ENCODE measurements at places on chromosomes 5 and 9.

- no peak for DNase-seq
These were observed 76.1 kb downstream of the HRH2 start for GRCh38 chr5:175734016-175734415.

DNA sequence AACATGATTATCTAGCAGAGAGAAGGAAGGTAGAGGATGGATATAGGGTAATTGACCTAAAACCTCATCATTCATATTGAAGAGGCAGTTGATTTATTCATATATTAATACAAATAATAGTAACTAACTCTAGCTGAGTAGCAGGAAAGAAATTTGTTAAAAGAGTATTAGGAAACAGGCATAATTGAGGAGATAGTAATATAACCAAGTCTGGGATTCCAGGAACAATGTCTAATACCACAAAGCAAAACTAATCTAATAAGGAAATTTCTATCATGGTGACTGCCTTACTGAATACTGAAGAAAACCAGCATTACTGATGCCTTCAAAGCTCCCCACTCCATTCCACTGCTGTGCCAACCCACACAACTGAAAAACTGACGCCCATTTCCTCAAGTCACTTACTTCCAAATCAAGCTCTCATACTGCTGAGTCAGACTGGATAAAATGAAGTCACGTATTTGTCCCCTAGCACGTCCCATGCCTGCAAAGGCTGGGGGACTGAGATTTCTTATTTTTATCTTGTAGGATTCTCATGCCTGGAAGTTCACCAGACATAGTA is 153.9 kb downstream of the SMC2 start:
- no peak for DNase-seq

DNA sequence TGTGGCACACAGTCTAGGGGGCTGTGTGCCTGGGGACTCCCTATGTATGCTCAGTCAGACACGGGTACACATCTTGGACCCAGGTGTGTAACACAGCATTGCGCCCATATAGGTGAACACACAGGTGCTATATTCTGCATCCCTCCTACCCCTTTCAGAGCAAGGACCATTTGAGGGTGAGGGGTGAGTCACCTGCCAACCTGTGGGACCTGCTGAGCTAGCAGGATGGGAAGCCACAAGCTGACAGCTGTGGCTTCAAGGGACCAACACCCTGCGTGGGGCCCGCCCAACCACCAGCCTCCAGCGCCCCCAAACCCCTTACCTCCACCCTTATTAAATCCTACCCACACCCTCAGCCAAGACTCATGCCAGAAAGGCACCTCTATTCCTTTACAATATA is 14.6 kb upstream of the AQP7 start:
- DNase-seq, result no peak

DNA sequence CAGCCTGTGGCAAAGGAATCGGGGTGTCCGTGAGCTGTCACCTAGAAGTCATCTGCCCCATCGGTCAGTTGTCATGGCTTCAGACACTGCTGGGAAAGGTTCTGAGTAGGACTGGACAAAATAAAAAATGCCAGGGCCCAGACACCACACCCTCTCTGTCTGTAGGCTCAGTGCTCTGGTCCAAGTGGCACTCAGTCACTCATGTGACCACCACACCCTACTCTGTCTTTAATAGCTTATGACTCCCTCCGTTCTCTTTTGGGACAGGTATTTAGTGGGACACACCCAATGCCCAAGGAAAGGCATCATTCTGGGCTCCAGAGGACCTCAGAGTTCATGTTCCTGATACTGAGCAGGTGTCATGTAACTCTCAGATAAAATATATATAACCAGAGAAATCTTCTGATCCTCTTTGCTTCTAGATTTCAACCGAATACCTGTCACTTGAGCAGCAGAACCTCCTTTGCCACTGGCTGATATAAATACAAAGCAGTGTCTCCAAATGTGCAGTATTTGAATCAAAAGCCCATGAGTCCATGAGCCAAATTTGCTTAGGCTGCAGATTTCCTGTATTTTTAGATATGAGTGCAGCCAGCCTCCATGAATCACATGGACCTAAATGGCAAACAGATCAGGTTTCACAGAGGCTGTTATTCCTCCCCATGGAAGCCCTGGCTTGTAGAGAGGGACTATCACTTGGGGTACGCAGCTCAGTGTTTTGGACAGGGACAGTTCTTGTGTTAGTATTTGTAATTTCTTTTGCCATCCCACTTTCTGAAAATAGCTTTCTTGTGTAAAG is 272.0 kb downstream of the ARHGAP26 start:
- DNase-seq, result no peak

GRCh38 chr5:123186771-123187170 is 97.7 kb downstream of the PRDM6 start:
- DNase-seq, result no peak

DNA sequence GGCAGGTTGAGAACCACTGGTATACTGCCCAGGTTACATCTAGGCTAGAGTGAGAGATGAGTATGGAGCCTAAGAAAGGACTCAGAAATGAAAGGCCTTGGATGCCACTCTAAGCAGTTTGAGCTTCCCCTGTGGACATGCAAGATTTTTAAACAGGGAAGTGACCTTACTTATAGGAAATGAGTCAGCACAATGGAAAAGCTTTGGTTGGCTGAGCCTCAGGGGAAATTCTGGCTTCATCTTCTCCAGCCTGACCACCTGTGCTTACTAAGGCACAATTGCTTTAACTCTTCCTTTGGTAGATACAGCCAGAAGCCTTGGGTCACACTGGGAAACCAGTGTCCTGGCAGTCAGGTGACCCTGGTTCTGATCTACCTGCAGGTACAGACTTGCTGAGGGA is 380.2 kb upstream of the ZNF462 start:
- no peak for DNase-seq

DNA sequence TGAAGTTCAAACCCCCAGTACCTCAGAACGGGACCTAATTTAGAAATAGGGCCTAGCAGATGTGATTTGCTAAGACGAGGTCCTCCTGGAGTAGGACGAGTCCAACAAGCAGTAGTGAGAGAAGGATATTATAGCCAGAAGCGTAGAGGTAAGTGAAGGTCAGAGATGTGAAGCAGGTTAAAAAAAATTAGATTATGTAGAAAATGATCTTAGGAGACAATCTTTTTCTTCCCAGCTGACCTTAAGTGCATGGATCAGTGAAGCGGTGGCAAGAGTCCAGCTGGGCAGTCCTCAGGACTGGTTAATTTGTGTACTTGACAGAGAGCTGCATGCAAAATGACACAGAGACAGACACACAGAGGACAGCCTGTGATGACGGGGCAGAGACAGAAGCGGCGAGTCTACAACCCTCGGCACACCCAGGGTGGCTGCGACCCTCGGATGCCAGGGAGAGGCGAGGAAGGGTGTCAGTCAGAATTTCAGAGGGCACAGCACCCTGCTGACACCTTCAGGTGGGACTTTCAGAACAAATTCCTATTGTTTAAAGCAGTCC is 131.4 kb upstream of the IRX4 start:
- no peak for DNase-seq

GRCh38 chr5:177163500-177163899 is 29.9 kb downstream of the NSD1 start:
- no peak for DNase-seq

DNA sequence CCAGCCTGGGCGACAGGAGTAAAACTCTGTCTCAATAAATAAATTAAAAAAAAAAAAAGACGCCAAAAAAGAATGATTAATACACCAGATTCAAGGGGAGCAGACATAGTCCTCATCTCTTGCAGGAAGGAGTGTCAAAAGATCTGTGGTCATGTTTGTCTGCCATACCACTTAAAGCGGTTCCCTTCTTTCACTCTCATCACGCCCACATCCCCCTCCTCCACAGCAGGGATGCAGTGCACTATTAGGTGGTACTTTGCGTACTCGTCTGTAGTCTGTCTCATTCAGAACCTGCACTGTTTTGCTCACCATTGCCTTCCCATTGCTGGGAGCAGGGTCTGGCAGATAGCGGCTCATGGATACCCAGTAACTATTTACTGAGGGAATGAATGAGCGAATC is 11.2 kb downstream of the CDHR2 start:
- DNase-seq, result no peak

- DNase-seq, result no peak
These were observed 755.7 kb downstream of the TLR4 start for GRCh38 chr9:118459913-118460312.

- DNase-seq, result no peak
These were observed 316.4 kb upstream of the TUSC1 start for GRCh38 chr9:25994605-25995004.

DNA sequence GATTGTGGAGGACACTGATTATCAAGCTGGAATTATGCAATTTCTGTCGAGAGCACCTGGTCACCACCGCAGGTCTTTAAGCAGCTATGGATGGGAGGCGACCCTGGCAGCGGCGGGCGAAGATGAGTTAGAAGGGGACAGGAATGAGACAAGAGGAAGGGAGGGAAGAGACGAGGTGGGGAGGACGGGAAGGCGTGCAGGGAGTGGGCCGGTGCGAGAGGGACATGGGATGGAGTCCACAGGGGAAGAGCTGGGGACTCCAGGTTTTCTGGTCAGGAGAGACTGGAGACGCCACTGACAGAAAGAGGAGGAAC is 192.3 kb downstream of the MELK start:
- DNase-seq, result no peak

DNA sequence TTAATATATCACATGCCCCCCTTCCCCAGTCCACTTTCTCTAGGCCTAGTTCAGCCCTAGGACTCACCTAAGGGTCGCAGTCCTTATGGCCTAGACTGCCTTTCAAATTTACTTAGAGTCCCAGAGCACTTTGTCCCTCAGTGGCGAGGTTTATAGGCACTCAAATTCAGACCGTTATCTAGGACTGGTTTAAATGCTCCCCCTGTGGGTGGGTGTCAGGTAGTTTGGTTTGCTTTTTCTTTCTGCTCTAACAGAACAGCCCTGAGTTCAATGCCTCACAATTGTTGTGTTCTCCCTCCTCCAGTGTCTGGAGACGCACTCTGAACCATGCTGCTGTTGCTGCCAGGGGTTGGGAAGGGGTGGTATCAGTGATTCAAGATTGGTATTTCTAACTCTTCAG is 317.1 kb downstream of the MAT2B start:
- no peak for DNase-seq

GRCh38 chr5:149408252-149409099 is 29.4 kb upstream of the IL17B start:
- DNase-seq, result no peak

GRCh38 chr9:31355965-31356364 is 1028.5 kb upstream of the ACO1 start:
- DNase-seq, result no peak

- no peak for DNase-seq
These were observed 25.2 kb upstream of the GLRA1 start for GRCh38 chr5:151949701-151950308.

DNA sequence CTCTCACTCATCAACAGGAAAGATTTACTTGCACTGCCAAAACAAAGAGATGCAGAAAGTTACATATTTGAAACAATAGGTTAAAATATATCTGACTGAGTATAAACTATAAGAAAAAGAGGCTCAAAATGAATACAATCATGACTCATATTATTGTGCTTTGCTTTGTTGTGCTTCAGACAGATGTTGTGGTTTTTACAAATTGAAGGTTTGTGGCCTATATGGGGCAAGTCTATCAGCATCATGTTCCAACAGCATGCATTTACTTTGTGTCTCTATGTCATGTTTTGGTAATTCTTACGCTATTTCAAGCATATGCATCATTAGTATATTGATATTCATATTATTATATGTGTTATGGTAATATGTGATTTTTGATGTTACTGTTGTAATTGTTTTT is 330.0 kb downstream of the PRR16 start:
- DNase-seq, result no peak

- no peak for DNase-seq
These were observed 4.4 kb downstream of the SLC34A1 start for GRCh38 chr5:177388521-177389052.

DNA sequence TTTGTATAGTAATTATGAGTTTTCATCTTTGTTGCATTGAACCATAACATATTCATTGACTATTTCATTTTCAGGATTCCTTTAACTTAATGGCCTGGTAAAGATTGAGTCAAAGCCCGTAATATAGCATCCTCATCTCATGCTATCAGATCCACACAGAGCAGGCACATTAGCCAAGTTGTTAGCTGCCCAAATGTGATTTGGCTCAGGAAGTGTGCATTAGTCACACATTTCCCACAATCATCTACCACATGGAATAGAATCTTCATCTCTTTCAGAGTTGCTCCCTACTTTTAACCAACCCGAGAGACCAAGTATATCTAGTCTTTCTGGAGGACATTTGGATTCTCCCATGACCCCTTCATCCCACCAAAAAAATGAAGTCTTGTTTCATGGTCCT is 481.0 kb upstream of the PTGER4 start:
- no peak for DNase-seq

GRCh38 chr5:35938568-35939227 is at the start of gene CAPSL:
CAPSL (minus strand) TSS chr5:35938622; CDS start chr5:35921120, 17,502 bp downstream.
- no peak for DNase-seq

DNA sequence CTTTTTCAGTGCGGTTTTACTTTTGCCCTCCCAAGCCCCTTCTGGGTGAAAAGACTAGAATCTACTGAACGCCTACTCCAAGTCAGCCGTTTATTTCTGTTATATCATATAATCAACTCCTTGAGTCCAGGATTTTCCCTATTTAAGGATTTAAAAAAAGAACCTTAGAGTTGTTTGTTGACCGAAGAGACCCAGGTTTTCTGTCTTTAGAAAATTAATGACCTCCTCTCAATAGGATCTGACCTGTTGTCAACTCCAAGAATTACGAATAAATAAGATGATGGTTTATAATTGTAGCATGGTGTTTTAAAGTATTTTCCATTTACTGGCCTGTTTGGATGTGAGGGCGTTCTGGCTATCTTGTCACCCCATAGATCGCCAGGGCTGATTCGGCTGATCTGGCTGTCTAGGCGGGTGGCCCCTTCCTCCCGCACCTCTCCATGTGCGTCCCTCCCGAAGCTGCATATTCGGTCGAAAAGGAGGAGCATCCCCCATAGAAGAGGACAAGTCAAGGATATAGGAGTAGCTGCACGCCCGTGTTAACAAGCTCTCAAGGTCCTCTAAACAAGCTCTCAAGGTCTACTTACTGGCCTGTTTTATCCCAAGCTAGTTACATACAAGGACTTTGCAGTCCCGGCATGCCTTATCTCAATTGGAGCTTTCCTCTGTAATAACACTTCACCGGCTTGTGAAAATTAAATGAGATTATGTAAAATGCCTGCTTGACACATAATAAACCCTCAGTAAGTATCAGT is 1.1 kb upstream of the UBAP2 start:
- DNase-seq, result no peak

DNA sequence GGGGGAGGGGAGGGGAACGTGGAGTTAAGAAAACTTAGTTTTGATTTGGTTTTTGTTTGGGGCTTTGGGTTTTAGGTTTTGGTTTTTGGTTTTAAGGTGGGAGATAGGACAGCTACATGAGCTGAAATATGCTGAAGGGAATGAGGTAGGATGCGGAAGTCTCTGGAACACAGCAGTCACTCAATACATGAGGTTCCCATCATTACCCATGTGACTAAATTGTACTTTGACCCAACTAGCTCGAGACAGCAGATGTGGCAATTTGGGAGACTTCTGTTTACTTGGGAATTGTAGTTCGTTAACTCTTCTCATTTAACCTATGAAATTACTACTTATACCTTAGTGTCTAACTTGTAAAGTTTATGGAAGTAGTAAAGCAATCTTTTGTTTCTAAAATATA is 124.2 kb downstream of the TLE1 start:
- DNase-seq, result no peak

All from SJSA1 (cell line).